Umbilical cord (tissue), 2 donors: ENCODE measurements at places on chromosomes 3 and 15.
A peak's percentile ranks its signal among the peaks of the same experiment; 100 is the strongest.

DNA sequence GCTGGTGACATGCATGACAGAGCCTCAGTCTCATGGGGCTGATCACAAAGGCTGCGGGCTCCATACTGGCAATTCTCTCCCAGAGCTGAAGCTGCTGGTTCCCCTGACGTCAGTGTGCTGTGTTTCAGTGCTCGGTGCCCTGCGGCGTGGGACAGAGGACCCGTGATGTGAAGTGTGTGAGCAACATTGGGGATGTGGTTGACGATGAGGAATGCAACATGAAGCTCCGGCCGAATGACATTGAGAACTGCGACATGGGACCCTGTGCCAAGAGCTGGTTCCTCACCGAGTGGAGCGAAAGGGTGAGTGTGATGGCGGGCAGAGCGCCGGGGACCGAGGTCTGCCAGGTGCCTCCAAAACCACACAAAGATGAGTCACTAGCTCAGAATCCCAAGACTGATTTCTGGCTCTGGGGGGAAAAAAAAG is 62.0 kb upstream of the NR2E3 start:
- no peak for DNase-seq

DNA sequence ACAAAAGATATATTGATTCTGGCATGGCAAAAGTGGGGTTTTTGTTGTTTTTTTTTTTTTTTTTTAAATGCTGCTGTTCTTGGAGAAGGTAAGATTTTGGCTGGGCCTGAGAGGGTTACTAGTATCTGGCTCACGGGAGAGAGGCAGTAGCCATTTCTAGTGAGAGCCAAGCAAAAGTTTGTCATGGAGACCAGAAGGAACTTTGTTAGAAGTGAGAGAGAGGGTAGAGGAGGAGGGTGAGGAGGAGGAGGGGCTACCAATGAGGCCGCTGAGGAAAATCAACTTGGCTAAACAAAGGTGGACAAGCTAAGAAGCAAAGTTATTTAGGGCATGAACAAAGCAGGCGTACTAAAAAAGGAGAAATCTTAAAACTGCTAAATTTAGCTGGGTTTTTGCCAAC is 48.9 kb upstream of the STRIT1 start:
- DNase-seq = no peak

DNA sequence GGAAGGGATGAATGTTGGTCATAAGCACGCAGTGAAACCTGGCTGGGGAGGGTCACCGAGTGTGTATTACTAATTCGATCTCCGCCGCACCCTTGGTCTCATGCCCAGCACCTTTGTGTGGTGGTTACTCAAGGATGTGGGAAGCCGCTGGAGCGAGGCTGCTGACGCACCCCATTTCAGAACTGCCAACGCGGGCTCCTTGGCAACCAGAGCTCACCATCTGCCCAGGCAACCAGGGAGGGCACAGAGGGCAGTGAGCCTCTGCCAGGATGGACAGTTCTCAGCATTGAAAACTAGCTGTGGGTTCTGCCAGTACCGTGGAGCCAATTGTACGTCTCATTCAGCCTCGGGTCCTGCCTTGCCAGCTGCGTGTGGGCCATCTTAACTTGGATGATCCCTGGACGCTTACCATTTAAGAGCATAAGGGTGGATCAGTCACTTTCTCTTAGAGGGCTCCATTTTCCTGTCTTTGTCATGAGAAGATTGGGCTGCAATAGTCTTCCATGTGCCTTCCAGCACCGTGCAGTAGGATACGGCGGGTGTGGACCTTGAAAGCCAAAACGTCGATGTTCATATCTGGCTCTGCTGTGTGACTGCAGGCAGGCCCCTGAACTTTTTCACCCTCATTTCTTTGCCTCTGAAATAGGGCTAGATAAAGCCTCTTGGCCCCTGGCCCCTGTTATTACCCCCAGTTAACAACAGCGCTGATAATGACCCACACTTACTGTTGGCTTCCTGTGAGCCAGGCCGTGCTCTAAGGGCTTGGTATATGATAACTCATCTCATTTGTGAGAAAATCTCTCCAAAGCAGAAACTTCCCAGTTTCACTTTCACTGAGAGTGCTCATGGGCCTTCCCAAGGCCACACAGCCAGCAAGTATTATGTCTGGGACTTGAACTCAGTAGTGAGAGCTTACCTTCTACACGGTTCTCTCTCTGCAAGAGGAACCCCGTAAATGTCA is 238.8 kb downstream of the OPA1 start:
- no peak for DNase-seq

DNA sequence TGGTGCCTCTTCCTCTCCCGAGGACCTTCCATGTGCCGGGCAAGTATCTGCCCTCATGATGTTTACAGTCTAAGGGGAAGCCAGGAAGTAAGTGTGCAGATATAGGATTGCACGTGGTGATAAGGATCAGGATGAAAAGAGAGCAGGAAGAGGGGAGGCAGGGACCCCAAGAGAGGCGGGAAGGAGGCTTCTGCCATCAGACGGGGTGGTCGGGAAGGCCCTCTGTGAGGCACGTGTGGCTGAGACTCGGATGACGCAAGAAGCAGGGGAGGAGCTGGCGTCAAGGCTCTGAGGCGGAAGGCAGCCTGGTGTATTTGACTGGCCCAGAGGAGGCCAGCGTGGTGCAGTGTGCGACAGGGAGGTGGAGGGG is 762 bp upstream of the IQSEC1 start:
- DNase-seq = no peak

- DNase-seq = peak; percentile 71
Measured at GRCh38 chr3:192831111-192831644, 86.5 kb downstream of the MB21D2 start.

DNA sequence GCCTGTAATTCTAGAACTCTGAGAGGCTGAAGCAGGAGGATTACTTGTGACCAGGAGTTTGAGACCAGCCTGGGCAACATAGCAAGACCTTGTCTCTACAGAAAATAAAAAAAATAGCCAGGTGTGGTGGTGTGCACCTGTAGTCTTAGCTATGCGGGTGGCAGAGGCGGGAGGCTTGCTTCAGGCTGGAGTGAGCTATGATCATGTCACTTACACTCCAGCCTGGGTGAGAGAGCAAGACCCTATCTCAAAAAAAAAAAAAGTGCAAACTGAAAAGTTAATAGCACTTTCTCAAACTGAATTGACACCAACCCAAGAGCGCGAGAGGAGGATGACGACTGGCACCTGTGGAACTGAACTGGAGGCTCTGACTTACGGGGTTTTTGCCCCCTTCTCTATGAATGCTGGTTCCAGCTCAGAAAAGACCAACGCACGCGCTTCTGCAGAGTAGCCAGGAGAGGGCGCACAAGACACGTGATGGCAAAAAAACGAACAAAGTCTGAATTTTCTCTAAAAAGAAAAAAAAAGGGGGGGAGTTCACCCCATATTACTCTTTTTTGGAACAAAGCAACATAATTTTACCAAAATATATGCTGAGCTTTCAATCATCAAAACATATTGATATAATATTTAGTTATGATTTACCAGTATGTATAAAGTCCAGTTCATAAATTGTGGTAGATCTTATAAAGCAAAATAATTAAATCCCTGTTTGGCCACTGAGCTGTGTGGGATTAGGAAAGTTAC is 23.7 kb downstream of the CFAP92 start:
- DNase-seq = peak; percentile 43

DNA sequence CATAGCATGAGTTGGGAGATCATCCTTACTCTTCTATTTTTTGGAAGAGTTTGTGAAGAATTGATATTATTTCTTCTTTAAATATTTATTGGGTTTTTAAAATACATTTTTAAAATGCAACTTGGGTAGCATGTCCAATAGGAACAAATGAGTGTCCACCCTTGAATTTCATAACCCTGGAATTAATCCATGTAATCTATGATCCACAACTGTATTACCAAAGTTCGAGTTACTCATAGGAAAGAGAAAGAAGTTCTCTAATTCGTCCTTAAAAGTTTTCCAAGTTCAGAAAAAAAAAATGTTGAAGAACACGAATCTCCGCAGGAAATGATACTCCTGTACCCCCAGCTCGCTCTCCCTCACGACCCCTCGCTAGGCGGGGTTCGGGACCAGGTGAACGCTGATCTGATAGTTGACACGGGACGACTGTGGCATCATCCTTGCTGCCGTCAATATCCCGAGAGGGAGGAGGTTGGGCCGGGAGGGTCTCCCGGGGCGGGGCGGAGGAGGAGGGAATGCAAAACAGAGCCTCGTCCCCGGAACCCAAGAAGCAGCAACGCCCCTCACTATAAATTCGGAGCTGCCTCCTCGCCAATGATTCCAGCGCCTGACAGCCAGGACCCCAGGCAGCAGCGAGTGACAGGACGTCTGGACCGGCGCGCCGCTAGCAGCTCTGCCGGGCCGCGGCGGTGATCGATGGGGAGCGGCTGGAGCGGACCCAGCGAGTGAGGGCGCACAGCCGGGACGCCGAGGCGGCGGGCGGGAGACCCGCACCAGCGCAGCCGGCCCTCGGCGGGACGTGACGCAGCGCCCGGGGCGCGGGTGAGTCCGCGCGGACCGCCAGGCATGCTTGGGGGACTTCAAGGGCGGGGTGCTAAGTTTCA is at the start of gene AGTR1:
AGTR1 (plus strand) TSS at position 598 of the 884 bp plus-strand sequence. CDS start 43,133 bp downstream, outside the sequence.
- DNase-seq = peak; percentile 45

GRCh38 chr15:85718271-85718971 is 76.3 kb downstream of the KLHL25 start:
- DNase-seq = no peak

DNA sequence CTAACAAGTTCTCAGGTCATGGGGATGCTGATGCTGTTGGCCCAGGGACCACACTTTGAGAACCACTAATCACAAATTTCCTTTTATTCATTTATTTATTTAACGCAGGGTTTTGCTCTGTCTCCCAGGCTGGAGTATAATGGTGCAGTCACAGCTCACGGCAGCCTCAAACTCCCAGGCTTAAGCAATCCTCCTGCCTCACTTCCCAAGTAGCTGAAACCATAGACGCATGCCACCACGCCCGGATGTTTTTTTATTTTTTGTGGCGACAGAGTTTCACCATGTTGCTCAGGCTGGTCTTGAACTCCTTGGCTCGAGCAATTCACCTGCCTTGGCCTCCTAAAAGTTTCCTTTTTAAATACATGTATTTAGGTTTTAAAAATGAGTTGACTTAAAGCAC is 20.7 kb upstream of the ISLR2 start:
- DNase-seq = no peak

DNA sequence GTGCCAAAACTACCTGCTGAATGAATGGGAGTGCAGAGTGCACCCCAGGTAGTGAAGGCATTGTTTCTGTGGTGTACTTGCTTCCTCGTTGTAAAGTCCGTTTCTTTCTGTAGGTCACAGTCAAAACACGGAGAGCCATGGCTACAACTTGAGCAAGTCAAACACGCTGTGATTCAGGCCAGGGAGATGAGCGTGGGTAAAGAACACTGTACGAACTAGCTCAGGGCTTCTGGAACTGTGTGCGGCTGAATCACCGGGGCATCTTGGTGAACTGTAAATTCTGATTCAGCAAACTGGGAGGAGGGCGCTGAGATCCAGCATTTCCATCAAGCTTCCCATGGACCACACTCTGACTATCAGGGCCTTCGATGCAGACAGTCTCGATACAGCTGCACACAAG is 5.0 kb upstream of the TNK2 start:
- no peak for DNase-seq

DNA sequence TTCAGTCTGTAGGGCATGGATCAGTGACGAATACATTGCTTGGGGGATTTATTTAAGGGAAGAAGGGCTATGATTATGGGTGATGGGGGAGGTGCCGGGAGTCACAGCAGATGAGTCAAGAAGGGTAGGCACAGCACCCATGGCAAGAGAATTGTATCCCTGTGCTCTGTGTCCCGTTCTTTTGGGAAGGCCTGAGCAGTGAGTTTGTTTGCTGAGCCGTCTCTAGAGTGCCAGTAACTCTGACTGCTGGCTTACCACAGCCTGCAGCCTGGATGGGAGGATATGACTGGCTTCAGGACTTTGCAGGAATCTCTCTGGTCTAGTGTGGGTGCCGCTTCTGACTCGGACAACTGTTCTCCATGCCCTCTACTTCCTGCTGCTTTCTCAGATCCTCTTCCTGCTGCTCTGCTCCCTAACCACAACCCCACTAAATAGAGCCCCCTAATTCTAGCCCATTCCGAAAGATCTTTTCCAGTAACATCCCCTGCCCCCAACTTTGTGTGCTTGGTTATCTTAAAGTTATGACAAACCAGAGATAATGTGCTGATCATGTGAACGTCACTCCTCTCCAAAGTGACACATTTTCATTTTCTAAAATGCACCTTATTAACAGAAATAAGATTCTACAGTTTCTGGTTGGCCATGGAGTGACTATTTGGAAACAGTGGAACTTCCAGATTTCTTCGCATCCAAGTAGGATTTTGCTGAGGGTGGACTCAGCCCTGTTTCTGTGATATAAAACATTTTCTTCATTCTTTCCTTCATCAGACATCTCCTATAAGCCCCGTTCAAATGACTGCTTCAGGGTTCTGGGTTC is 239.0 kb downstream of the SLCO3A1 start:
- DNase-seq = no peak

DNA sequence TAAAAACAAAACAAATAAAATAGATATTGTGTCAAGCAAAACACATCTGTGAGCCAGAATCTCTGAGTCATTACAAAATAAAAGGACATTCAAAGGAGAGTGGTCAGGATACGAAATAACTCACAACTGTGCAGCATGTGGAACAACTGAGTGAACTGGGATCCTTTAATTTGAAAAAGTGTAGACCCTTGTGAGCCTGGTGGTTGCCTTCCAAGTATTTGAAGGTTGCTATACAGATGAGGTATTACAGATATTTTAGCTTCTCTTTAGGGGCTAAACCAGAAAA is 26.7 kb downstream of the KCNMB2 start:
- no peak for DNase-seq

DNA sequence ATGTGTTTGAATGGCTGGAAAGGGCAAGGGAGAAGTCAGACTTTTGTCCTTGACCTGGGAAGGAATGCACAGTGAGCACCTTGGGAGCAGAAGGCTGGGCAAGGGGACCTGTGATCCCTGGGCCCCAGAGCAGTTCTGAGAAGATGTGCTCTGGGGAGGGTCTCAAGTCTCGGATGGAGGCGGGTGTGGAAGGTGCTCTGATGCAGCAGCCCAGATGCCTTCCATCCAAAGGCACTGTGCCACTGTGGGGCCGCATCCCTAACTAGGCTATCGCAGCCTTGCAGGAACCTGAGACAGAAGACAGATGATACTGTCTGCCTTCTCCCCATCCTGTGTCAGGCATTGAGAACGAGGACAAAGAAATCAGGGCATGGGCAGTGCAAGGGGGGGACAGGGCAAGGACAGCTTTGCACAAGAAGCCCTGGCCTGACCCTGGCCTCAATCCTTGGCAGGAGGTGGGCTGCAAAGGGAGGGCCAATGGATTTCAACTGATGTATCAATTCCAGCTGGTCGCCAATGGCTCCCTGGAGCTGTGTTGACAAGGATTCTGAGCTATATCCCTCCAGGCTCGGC is 14.6 kb upstream of the PRKCD start:
- no peak for DNase-seq

GRCh38 chr15:58221591-58222241 is 83.5 kb downstream of the AQP9 start:
- DNase-seq = no peak

DNA sequence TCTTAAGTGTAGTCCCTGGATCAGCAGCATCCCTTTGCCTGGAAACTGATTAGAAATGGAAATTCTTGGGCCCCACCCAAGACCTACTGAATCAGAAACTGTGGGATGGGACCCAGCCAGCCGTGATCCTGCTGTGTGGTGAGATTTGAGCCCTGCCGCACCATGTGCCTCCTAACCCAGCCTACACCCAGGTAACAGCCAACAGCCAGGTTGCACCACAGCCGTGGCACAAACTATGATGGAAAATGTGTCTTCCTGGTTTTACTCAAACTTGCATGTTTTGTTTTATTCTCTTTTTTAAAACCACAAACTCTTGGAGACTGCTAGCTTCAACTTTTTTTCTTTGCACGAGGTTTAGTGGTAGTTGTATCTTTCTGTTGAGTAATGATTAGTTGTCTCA is 2.6 kb downstream of the LIMD1 start:
- peak; percentile 60 for DNase-seq
